ENCODE measurements at places on chromosomes 7 and 10. TPM values are rescaled to one million over a fixed set of nuclear protein-coding genes. Genes with fewer than 3 reads are reported as not detected.

The MARVELD1 gene
- 0.84 TPM for total RNA-seq

The PPP2R2D gene
- 39.8 TPM for total RNA-seq

The LIPJ gene
- 0.09 TPM for total RNA-seq

The NKX2-3 gene
- total RNA-seq: not detected

The SPDYE2 gene
- not detected for total RNA-seq

The CUZD1 gene
- 0.63 TPM for total RNA-seq

The DLX5 gene
- total RNA-seq: not detected

The PRR15 gene
- not detected for total RNA-seq

The LIPF gene
- not detected for total RNA-seq

The PSMC2 gene
- 88.1 TPM for total RNA-seq

The PRKCQ gene
- total RNA-seq: 46.5 TPM

The TWIST1 gene
- not detected for total RNA-seq

The LOXL4 gene
- not detected for total RNA-seq
